ENCODE measurements at places on chromosomes 3 and 15.

- no peaks in the 10 kb centered on the region for H3K27me3 ChIP-seq
- no peak overlapping the region for H3K4me3 ChIP-seq
These were observed 19.5 kb downstream of the SMARCC1 start for GRCh38 chr3:47762233-47762632.

DNA sequence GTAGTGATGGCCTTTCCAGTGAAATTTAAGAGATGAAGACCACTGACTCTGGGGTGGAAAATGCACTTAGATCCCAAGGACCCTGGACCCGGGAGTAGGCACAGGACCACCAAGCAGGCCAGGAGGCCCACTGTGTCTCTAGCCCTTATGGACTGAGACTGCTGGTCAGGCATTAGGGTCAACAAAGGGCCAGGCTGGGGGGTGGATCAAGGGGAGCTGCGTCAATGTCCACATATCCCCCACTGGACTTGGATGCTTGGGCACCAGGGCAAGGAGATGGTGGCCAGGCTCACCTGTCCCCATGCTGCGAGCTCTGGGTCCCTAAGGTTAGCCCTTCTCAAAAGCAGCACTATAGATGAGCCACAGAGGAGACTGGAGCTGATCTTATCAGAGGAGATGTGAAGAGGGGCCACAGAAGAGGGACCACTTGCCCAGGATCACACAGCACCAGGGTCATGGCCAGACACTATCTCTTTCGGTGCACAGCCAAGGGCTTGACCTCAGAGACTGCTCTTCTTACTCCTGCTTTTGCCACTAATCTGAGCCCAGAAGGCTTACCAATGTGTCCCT, 14.7 kb downstream of the RAB6B start:
- no peaks in the 10 kb centered on the region for H3K36me3 ChIP-seq
- H3K4me1 ChIP-seq = peaks cover 19% of the 10 kb centered on the region
- no peak for DNase-seq

GRCh38 chr3:43239755-43240154, 46.6 kb upstream of the SNRK start:
- H3K27ac ChIP-seq = no peak overlapping the region
- no peak overlapping the region for H3K4me3 ChIP-seq
- no peak for DNase-seq
- peaks cover 7% of the 10 kb centered on the region for H3K27me3 ChIP-seq
- H3K4me1 ChIP-seq = peaks cover 14% of the 10 kb centered on the region

- no peak overlapping the region for H3K4me3 ChIP-seq
- no peaks in the 10 kb centered on the region for H3K36me3 ChIP-seq
- DNase-seq = no peak
- H3K4me1 ChIP-seq = no peaks in the 10 kb centered on the region
- H3K27me3 ChIP-seq = no peaks in the 10 kb centered on the region
These were observed 35.0 kb downstream of the PLOD2 start for GRCh38 chr3:146125951-146126350.

GRCh38 chr3:59411186-59411585, 361.4 kb upstream of the CFAP20DC start:
- no peak for DNase-seq
- H3K4me1 ChIP-seq = peaks cover 18% of the 10 kb centered on the region
- H3K27ac ChIP-seq = no peak overlapping the region
- H3K36me3 ChIP-seq = no peaks in the 10 kb centered on the region
- no peak overlapping the region for H3K4me3 ChIP-seq
- H3K27me3 ChIP-seq = no peaks in the 10 kb centered on the region

- no peak overlapping the region for H3K27ac ChIP-seq
- DNase-seq = no peak
- no peaks in the 10 kb centered on the region for H3K36me3 ChIP-seq
- H3K4me3 ChIP-seq = no peak overlapping the region
- H3K27me3 ChIP-seq = no peaks in the 10 kb centered on the region
These were observed 149.3 kb upstream of the MEF2A start for GRCh38 chr15:99416191-99417188.

- H3K27me3 ChIP-seq = no peaks in the 10 kb centered on the region
- H3K4me3 ChIP-seq = no peak overlapping the region
- H3K36me3 ChIP-seq = no peaks in the 10 kb centered on the region
- no peak overlapping the region for H3K27ac ChIP-seq
These were observed 110.2 kb downstream of the LRTM1 start for GRCh38 chr3:54817628-54818027.

DNA sequence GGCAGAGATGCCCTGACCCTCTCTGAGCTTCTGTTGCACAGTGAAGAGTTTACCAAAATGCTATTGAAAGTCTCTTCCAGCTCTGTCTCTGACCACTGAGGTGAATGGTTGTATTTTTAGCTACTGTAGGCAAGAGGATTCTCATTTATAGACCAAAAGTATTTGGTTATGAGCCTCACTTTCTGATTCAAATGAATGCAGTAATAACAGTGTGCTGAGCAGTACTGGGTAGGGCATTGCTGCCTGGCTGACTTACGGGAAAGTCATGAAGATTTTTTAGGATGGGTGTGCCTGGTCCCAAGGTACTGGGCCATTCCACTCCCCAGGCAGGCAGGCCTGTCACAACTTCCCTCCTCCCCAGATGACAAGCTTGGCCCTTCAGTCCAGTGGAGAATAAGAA, 15.5 kb downstream of the PLA1A start:
- H3K27ac ChIP-seq = no peak overlapping the region
- H3K4me1 ChIP-seq = no peaks in the 10 kb centered on the region
- no peaks in the 10 kb centered on the region for H3K36me3 ChIP-seq
- peaks cover 25% of the 10 kb centered on the region for H3K27me3 ChIP-seq
- H3K4me3 ChIP-seq = no peak overlapping the region

DNA sequence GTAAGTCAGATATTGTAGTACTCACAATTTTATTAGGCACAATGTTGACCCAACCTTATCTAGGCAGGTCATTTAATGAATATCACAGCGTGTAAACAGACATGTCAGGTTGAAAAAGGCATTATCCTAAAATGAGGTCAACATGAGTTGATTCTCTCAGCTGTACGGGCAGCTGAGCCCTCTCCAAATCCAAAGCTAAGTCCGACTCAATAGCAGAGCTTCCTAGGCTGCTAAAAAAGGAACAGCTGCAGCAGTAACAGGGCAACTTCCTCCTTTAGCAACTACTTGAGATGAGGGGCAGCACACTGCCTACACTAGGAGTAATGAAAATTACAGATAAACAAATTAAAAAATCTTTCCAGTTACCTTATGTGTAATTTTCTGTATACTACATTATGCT, 189.2 kb downstream of the CADM2 start:
- no peaks in the 10 kb centered on the region for H3K27me3 ChIP-seq
- H3K27ac ChIP-seq = no peak overlapping the region
- no peak overlapping the region for H3K4me3 ChIP-seq
- H3K4me1 ChIP-seq = no peaks in the 10 kb centered on the region
- DNase-seq = no peak
- no peaks in the 10 kb centered on the region for H3K36me3 ChIP-seq

- peaks cover 2% of the 10 kb centered on the region for H3K36me3 ChIP-seq
- DNase-seq = no peak
- no peaks in the 10 kb centered on the region for H3K27me3 ChIP-seq
- H3K27ac ChIP-seq = no peak overlapping the region
- H3K4me1 ChIP-seq = peaks cover 11% of the 10 kb centered on the region
- H3K4me3 ChIP-seq = no peak overlapping the region
These were observed 229.8 kb downstream of the LPP start for GRCh38 chr3:188383748-188384147.

GRCh38 chr15:57364282-57365007, 11.9 kb upstream of the CGNL1 start:
- H3K4me3 ChIP-seq = no peak overlapping the region
- no peaks in the 10 kb centered on the region for H3K4me1 ChIP-seq
- H3K36me3 ChIP-seq = no peaks in the 10 kb centered on the region
- no peak overlapping the region for H3K27ac ChIP-seq
- no peak for DNase-seq

Data from T-helper 2 cell treated with Interferon-gamma antibody and Interleukin-4, amounts not matched to agents 5 μg/mL and 100 μg/mL, for 36 hours (primary cell).